ENCODE measurements at places on chromosomes 1 and 21.
A peak's percentile ranks its signal among the peaks of the same experiment; 100 is the strongest.

- no peak for DNase-seq
Measured at GRCh38 chr1:153940756-153941155, 5.8 kb downstream of the DENND4B start.

DNA sequence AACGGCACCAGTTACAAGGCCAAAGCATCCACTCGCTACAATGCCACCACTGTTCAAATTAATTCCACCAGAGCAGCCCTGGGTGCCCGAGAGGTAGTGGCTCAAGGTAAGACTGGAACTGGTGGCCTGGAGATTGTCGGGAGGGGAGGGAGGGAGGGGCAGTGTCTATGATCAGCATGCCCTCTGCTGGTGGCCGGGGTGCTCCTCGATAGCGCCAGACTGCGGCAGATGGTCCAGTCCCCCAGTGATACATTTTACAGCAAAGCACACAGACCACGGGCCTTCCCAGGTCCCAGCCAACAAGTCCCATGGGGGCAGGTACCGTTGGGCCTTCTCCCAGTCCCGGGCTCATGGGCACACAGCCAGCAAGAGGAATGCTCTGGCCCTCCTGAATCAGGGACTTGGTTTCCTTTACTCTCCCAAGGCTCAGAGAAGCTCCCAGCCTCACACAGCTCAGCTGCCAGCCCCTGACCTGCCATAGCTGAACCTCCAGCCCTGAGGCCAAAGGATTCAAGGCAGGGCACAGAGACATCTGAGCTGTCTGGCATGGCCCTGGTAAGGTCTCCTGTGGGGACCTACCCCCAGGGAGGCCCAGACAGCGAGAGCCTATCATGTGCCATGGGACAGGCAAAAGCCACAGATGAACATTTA is 15.3 kb downstream of the ACOT7 start:
- DNase-seq: no peak

- DNase-seq: no peak
Measured at GRCh38 chr1:16378443-16378842, 11.4 kb downstream of the SZRD1 start.

GRCh38 chr1:88608139-88608943 is 75.7 kb upstream of the PKN2 start:
- peak; percentile 51 for DNase-seq

DNA sequence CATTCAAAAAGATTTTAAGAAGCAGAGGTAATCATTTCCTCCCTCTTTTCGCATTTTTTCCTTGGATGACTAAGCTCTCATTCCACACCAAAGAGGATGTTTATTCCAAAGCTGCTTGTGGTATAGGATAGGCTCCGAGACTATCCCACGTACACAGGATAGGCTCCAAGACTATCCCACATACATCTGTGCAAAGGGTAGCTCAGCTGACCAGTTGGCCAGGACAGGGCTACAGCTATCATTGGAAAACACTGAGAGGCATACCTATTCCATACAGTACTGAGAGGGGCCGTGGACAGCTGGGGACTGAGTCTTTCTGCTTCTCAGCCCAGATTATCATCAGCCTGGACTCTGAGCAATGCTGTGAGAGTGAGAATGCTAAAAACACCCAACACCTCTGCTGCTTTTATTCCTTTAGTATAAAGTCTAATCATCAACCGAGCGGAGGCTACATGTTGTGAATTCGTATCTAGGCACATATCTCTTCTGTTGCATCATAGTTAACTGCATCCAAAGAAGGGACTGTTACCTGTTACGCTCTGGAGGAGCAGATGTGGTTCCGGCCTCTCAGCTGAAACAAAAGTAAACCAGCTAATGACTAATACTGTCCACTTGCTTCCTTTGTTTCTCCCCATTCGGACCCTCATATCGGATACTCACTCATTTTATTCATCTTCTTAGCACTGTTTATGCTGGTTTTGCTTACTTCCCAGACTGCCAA is 141.0 kb downstream of the TNFSF18 start:
- DNase-seq: no peak

DNA sequence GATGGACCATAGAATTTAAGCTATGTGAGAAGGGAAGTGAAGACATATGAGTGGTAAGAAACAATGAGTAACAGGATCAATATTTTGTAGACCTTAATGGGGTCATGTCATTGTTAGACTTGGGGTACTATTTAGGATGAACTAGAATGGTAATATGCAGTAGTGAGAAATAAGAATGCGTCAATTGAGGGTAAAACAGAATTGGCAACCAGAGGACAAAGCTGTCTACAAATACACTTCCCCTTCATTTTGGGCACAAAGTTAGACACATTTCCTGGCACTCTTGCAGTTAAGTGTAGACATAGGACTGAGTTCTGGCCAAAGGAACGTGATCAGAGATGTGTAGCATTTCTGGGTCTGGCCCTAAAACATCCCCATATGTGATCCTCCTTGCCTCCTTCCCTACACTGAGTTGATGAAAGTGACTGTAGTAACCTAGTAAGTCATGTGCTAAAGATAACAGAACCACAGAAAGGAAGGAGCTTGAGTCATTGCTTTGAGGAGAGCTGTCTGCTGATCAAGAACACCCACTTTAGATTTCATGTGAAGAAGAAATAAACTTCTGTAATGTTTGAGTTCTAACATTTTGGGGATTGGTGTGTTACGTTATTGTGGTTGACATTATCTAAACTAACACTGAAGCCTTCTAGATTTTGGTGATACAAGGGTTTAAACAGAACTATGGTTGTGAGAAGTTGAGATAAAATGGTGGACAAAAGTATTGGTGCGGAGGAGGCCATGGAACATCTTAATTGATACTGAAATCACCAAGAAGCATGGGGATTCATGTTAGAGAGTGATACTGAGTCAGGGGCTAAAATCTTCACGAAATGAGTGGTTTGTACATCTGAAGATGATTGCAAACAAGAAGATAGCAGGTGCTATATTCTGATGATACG is 41.7 kb downstream of the CD55 start:
- DNase-seq: no peak

DNA sequence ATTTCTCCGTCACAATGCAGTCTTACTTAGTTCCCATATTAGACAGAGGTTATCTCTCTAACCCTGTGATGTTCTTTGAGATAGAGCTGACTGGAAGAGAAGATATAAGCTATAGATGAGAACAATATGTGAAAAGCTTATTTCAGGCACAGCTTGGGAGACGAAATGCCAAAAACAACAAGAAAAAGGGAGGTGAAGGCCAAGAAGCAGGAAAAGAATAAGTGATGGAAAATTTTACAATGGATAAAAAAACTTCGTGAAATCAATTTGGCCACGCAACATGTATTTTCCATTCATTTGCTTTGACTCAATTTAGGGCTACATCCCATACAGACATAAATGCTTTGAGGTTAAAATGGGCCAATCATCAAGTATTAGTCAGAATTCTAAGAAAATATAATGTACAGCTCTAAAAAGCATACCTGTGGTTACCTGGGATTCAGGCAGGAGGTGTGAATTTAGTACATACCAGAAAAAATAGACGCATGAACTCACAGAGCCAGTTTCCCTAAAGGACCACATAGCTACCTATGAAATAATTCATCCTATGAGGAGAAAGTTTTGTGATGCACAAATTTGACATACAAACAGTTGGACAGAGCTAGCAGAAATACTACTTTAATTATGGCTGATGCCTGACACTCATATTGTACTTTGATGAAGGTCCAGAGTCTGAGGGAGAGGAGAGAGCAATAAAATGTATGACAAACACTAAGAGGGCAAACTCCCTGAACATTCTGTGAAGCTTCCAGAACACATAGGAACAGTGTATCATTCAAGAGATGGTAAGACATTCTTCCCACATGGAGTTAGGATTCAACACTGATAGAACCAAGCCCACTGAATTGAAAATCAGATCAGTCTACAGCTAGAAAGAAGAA is 12.1 kb downstream of the RGS1 start:
- DNase-seq: no peak

DNA sequence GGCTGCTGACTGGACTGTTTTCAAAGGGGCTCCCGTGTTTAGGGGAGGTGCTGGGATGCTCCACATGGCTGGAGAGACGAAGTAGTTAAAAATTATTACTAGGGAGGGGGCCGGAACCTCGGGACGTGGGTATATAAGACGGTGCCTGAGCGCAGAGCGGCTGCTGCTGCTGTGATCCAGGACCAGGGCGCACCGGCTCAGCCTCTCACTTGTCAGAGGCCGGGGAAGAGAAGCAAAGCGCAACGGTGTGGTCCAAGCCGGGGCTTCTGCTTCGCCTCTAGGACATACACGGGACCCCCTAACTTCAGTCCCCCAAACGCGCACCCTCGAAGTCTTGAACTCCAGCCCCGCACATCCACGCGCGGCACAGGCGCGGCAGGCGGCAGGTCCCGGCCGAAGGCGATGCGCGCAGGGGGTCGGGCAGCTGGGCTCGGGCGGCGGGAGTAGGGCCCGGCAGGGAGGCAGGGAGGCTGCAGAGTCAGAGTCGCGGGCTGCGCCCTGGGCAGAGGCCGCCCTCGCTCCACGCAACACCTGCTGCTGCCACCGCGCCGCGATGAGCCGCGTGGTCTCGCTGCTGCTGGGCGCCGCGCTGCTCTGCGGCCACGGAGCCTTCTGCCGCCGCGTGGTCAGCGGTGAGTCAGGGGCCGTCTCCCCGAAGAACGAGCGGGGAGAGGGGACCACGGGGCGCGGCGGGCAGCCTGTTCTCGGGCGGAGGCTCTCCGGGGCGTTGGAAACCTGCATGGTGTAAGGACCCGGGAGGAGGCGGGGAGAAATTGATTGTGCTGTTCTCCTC is at the start of gene CHODL:
CHODL (plus strand) TSS at position 163 of the 793 bp plus-strand sequence; CDS start at position 554, 391 bp downstream.
- DNase-seq: peak; percentile 81

GRCh38 chr1:39047374-39048229 is 21.5 kb downstream of the NDUFS5 start:
- DNase-seq: peak; percentile 42

DNA sequence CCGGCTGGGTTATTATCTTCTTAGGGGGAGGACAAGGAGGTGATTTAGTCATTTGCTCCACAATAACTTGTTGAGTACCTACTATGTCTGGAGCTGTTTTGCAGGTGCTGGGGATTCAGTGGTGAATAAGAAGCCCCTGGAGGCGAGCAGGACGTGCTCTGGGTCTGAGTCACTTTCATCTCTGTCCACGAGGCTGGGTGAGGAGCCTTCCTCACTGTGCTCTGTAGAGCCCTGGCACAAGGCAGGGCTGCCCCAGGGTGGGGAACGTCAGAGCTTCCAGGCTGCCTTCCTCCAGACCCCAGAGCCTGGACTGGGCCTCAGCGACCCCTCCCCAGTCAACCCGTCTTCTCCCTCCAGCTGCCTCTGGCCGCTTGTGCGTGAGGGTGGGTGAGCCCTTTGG is 2.5 kb upstream of the PADI6 start:
- DNase-seq: no peak

Data from eye (tissue), 1 donor.